Activated CD4-positive, alpha-beta T cell treated with anti-CD3 and anti-CD28 coated beads, Interleukin-2, amount 10 ng/mL, durations not matched to agents 7 days and 5 days (primary cell): ENCODE measurements at places on chromosomes 11 and 22.

- DNase-seq = no peak
These were observed 130.5 kb upstream of the ANO3 start for GRCh38 chr11:26201411-26201810.

DNA sequence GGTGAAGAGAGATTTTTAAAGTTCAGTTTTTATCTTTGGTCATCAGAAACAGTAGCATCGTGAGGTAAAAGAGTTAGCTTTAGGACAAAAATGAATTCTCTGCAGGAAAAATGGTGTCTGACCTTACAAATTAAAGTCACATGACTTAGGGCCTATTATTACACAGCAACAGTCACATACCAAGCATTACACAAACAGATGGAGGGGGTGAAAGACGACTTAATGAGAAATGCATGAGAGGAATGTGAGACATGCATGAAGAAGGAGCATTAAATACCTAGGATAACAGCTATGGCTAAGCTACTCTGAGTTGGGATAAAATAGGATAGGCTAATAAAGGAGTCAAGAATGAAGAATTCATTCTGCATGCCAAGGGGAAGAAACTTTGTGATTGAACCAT, 77.5 kb downstream of the BLID start:
- DNase-seq = no peak

GRCh38 chr11:2928605-2929530, at the start of gene PHLDA2:
PHLDA2 (minus strand) TSS chr11:2929420; CDS start chr11:2929364, 56 bp downstream.
- peak; percentile 65 for DNase-seq

DNA sequence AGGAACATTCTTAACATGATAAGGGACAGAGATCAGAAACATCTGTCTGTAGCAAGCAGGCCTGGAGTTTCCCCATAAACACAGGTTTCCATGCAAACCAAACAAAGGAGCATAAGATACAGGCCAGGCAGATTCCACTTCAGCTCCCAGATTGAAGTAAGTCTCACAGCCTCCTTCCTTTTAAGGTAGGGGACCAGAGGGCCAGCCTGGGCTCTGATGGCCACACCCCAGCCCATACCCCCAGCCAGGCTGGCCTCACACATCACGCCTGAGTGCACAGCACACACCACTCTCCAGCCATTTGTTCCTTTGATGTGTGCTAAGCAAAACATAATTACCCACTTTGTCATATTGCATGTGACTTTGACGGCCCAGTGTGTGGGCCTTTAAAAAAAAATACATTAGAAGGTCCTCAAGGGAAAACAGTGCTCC, 518.7 kb downstream of the NTM start:
- no peak for DNase-seq

DNA sequence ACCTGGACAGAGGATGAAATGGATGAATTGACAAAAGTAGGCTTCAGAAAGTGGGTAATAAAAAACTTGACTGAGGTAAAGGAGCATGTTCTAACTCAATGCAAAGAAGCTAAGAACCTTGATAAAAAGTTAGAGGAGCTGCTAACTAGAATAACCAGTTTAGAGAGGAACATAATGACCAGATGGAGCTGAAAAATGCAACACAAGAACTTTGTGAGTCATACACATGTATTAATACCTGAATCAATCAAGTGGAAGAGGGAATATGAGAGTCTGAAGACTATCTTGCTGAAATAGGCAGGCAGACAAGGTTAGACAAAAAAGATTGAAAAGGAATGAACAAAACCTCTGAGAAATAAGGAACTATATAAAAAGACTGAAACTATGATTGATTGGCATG, 47.9 kb upstream of the SLC22A9 start:
- DNase-seq = no peak

DNA sequence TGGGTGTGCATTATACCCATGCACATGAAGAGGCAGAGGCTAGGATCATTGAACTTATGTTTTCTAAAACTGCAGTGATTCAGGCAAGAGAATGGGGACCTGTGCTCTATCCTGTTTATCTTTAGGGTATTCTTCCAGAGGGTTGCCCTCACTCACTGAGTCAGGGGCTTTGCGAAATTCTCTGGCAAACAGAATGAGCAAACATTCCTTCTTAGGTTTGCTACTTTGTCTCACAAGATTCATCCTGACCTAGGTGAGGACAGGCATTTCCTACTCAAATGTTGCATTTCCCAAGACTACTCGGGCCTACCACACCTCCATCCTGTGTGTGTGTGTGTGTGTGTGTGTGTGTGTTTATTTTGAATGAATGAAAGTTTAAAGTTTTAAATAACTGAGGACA, 2.7 kb upstream of the EIF3M start:
- DNase-seq = no peak

- DNase-seq = no peak
These were observed 138.9 kb downstream of the SPON1 start for GRCh38 chr11:14101388-14101787.

- DNase-seq = no peak
These were observed 35.3 kb downstream of the LIF start for GRCh38 chr22:30211124-30211820.

GRCh38 chr11:36191941-36192340, 97.3 kb downstream of the COMMD9 start:
- no peak for DNase-seq

DNA sequence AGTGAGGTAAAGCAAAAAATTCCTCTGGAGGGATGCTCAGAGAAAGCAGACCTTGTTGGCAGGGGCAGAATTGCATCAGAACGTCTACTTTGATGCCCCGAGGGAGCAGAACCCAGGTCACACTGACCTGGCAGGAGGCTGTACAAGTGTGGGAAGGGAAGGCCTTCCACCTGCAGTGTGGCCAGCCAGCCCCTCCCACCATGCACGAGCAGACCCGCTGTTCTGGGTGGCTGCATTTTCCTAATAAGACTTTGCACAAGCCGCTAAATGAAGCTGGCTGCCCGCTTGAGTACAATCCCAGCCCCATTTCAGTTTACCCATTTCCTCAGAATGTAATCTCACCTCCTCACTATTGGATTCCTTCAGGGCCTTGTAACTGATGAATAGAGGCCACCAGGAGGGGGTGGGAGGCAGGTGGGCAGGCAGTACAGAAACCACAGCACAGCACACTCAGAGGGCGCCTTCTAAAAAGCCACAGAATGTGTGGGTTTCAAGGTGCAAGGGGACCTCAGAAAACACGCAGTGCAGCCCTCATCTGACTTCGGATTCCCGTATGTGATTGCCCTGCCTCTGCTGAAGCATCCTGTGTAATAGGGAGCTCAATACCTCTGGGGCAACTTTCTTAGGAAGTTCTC, 316.6 kb downstream of the OPCML start:
- DNase-seq = no peak

GRCh38 chr22:36629320-36629719, 74.2 kb downstream of the CACNG2 start:
- DNase-seq = no peak

DNA sequence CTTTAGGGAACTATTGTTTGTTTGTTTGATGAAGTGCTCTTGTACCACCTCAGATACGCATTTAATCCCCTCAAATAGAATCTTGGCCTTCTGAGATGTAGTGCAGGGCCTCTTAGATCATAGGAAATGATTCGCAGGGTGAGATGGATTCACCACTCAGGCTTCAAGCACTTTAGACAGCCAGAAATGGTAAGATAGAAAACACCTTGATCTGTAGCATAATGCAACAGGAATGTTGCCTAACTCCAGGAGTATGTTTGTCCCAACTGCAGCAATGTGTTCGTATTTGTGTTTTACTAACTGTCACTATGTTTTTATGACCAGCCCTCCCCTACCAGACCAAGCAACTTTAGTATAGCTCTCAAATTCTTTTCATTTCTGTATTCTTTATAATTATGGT, 761.2 kb downstream of the NELL1 start:
- DNase-seq = no peak

GRCh38 chr11:68695531-68695930, 11.2 kb downstream of the GAL start:
- DNase-seq = no peak

DNA sequence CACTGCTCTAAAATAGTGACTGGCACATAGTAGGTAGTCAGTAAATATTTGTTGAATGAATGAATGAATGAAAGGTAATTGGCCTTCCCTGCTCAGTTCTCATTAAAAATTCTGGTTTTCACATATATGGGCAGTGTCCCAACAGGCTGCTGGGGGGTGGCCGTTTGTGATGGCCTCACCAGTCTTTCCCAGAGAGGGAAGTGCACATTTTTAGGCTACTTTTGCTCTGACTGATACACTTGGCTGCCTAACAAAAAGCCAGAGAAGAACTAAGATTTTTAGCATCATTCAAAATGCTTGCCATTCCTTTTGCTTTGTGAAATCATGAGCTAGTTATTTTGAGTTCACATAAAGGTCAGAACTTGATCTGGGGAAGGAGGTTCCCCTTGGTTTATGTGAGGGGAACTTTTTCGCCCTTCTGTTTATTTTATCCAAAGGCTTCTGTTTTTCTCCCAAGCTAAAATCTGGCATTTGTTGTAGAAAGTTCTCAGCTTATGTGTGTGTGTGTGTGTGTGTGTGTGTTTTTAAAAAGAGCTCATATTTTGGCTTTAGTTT, 83.1 kb downstream of the PTPRJ start:
- no peak for DNase-seq

- no peak for DNase-seq
These were observed 17.4 kb downstream of the TST start for GRCh38 chr22:37001826-37002225.

DNA sequence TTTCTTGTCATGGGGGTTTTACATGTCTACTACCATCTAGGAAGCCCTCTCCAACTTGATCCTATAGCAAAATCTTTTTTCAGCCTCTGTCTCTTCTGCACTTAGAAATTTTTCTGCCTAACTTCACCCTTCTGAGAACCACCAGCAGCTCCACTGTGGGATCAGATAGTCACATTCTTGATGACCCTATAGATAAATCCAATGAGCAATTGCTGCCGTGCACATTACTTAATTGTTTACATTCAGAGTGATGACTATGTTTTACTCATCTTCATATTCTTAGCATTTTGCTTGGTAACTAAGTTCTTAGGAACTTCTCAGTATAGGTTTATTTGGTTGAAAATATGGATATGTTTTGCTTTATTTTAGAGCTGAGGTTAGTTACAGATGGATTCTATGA, 12.4 kb upstream of the ETS1 start:
- no peak for DNase-seq

- DNase-seq = no peak
These were observed 40.1 kb upstream of the TIMP3 start for GRCh38 chr22:32761251-32761903.

- no peak for DNase-seq
These were observed 48.8 kb downstream of the FBLN1 start for GRCh38 chr22:45551310-45552016.

GRCh38 chr11:92227230-92227814, 2.7 kb downstream of the FAT3 start:
- DNase-seq = no peak

DNA sequence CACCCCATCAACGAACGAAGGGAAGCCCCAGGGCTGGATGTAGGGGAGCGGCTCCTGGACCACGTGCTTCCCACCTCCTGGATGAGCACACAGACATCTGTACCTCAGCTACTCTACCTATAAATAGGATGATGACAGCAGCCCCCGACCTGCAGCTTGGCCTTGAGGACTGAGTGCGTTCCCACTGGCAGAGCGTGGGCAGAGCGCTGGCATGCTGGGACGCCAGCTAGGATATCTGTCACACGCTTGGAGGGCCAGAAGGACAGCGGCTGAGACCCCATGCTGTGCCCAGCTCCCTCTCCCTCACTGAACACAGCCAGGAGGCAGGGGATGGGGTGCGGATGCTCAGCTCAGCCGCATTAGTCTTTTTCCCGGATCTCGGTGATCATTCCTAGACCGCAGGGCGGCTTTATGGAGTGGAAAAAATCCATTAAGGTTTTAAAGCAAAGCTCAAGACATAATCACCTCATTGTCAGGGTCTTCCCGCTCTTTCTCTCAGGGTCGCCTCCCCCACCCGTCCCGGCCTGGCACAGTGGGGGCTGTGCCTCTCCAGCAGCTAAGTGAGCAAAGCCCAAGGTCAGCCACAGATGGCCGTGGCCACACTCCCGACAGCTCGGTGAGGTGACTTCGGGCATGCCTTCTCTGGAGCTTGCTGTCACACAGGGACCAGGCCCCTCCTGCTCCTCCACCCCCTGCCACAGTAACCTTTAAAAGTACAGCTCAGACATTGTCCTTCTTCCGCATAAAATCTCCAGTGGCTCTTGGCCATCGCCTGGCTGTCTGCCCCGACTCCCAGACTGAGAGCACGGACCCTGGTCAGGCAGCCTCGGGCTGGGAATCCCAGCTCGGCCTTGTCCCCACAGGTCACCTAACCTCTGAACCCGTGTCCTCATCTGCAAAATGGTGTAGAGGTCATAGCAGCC, 69.6 kb upstream of the SHISAL1 start:
- DNase-seq = no peak
